ENCODE measurements at places on chromosomes 7 and 10. TPM values are rescaled to one million over a fixed set of nuclear protein-coding genes. Genes with fewer than 3 reads are reported as not detected.
A peak's percentile ranks its signal among the peaks of the same experiment; 100 is the strongest.

LLCFC1 gene
- not detected for total RNA-seq

CDK1 gene
- 421 TPM for total RNA-seq

MRLN gene
- not detected for total RNA-seq

IGFBP1 gene
- 0.69 TPM for total RNA-seq

ELMO1 gene
- total RNA-seq: 27.0 TPM

FOXI2 gene
- not detected for total RNA-seq

- no peaks in the 10 kb centered on the region for H3K27me3 ChIP-seq
- no peak overlapping the region for H3K4me3 ChIP-seq
- no peaks in the 10 kb centered on the region for H3K36me3 ChIP-seq
- no peak overlapping the region for H3K27ac ChIP-seq
- H3K4me1 ChIP-seq: peaks cover 3% of the 10 kb centered on the region
Measured at GRCh38 chr10:62399211-62399610, 25.0 kb downstream of the ZNF365 start.

GRCh38 chr10:58217612-58218011 is 50.1 kb downstream of the IPMK start:
- no peaks in the 10 kb centered on the region for H3K27me3 ChIP-seq
- H3K4me1 ChIP-seq: no peaks in the 10 kb centered on the region
- no peak overlapping the region for H3K27ac ChIP-seq
- no peaks in the 10 kb centered on the region for H3K36me3 ChIP-seq

DNA sequence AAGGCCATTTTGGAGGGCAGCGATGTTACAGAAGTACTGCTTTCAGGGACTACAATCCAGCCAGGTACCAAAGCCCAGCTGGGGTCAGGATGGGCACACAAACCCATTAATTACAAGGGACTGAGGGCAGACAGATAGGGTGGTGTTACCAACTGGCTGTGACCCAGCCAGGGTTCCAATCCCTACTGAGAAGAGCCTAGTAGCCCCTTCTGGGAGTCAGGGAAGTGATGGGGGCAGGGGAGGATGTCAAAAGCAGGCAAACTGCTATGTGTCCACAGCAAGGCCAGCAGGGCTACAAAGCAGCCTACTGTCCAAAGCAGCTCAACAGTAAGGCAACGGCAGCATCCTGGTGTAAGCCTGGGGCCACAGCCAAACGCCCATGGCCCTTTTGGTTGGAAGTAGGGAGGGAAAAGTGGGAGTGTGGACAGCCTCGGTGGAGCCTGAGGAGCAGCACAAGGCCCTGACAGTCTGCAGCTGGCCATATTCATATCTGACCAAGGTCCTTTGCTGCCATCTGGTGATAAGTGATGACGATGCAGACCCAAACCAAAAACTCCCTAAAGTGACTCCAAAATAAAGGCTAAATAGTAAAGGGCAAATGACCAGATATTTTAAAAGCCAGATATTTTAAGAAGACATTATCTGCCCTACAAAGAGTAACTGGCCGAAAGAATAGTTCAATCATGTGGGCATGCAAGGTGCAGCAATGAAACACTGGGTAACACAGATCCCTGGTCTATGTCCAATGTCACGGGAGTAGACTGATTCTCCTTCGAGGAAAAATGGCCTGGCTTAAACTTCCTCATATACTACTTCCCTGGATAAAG is 56.9 kb downstream of the XPNPEP1 start:
- H3K4me1 ChIP-seq: peaks cover 12% of the 10 kb centered on the region
- H3K27ac ChIP-seq: no peak overlapping the region
- H3K36me3 ChIP-seq: peaks cover 7% of the 10 kb centered on the region
- no peak overlapping the region for H3K4me3 ChIP-seq
- DNase-seq: peak; percentile 60

- H3K27me3 ChIP-seq: peaks cover 14% of the 10 kb centered on the region
- peak; percentile 72 for DNase-seq
- no peak overlapping the region for H3K27ac ChIP-seq
- H3K4me3 ChIP-seq: peak overlapping the region; percentile 77
- no peaks in the 10 kb centered on the region for H3K36me3 ChIP-seq
Measured at GRCh38 chr10:102065561-102066398, 631 bp downstream of the HPS6 start.

DNA sequence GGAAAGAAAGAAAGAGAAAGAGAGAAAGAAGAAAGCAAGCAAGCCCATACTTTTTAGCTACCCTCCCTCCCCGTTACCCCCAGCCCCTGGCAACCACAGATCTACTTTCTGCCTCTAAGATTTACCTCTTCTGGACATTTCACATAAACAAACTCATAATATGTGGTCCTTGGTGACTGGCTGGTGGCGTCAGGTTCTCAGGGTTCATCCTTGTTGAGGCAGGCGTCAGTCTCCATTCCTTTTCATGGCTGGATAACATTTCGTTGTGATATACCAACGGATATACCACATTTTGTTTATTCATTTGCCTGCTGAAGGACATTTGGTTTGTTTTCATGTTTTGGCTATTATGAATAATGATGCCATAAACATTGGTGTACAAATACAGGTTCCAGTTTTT is 30.5 kb downstream of the CDH23 start:
- DNase-seq: no peak
- H3K27me3 ChIP-seq: no peaks in the 10 kb centered on the region
- no peak overlapping the region for H3K27ac ChIP-seq

- no peaks in the 10 kb centered on the region for H3K36me3 ChIP-seq
- H3K4me3 ChIP-seq: no peak overlapping the region
- no peaks in the 10 kb centered on the region for H3K4me1 ChIP-seq
- no peak for DNase-seq
- no peak overlapping the region for H3K27ac ChIP-seq
Measured at GRCh38 chr10:87177-88080, 38.3 kb upstream of the TUBB8 start.

DNA sequence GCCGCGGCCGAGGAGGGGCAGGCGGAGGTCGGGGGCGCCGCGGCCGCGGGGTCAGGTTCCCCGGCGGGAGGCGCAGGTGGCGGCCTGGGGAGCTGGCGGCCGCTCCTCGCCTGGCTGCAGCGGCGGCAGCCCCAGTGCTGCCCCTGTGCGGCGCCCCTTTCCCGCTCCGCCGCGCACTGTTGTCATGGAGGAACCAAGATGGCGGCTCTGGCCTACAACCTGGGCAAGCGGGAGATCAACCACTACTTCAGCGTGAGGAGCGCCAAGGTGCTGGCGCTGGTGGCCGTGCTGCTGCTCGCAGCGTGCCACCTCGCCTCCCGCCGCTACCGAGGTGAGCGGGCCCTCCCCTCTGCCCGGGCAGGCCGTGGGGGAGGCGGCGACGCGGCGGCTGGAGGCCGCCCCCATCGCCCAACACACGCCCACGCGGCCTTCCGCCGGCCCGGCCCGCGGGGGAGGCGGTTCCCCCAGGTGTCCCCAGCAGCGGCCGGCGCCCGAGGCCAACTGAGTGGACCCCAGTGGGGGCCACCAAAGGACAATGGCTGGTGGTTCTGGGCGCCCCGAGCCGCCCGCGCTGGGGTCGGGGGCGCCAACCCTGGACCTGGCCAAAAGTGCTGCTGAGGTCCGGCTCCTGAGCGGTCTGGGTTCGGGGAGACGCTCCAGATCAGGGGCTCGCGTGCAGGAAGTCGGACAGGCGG is 425 bp downstream of the CASD1 start:
- peak overlapping the region; percentile 90 for H3K4me3 ChIP-seq
- peak overlapping the region; percentile 88 for H3K27ac ChIP-seq
- H3K4me1 ChIP-seq: peaks cover 45% of the 10 kb centered on the region

DNA sequence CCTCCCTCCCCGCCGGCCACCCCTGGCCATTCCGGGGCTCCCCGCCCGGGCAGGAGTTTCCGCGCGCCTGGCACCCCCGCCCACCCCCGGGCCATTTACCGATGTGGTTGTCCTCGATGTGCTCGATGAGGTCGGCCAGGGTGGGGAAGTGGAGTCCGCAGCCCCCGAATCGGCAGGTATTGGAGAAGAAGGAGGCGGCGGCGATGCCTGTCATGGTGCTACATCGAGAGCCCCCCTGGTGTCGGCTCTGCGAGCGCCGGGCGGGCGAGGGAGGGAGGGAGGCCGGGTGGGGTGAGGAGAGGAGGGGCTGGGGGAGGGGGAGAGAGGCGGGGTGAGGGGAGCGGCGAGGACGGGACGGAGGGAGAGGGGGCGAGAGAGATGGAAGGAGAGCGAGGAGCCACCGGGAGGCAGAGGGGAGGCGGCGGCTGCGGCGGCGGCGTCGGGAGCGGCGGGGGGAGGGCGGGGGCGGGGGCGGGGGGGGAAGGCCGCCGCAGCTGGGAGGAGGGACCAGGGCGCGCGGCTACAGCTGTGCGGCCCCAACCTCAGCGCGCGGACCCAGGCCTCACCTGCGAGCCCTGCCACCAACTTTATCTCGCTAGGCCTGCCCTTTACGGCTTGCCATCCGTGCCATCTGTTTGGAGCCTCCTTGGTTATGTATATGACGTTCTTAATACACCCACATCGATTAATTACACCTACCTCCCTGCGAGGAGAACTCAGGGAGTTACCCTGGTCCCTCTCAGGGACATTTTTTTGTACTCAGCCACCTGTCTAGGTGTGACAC is at the start of gene JAZF1:
TSS of gene JAZF1 (minus strand) at position 432 of the 784 bp plus-strand sequence.
- H3K27me3 ChIP-seq: peaks cover 53% of the 10 kb centered on the region
- H3K4me3 ChIP-seq: peak within 1 kb of the TSS; percentile 78
- no peaks in the 10 kb centered on the region for H3K4me1 ChIP-seq
- DNase-seq: peak; percentile 85
- no peaks in the 10 kb centered on the region for H3K36me3 ChIP-seq

GRCh38 chr10:132458586-132459300 is 61.7 kb downstream of the PWWP2B start:
- no peaks in the 10 kb centered on the region for H3K4me1 ChIP-seq
- no peak overlapping the region for H3K27ac ChIP-seq
- H3K36me3 ChIP-seq: no peaks in the 10 kb centered on the region
- peaks cover 26% of the 10 kb centered on the region for H3K27me3 ChIP-seq

DNA sequence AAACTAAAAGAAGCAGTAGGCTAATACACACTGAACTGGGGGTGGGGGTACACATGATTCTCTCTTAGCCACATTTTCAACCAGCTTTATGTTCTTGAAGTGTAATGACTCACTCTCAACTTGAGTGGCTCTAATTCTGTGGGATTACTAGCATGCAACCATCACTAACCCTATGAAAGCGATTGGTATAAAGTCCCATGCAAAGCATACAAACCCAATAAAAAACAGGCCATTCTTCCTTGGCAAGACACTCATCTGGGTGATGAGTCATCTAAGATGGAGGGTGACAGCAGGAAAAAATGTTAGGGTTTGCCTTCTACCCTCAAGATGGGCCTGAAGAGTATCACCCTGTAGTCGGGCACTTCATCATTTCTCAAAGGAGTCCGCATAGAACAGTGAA is 14.9 kb upstream of the PON3 start:
- DNase-seq: no peak
- H3K27ac ChIP-seq: no peak overlapping the region
- peaks cover 7% of the 10 kb centered on the region for H3K36me3 ChIP-seq
- no peaks in the 10 kb centered on the region for H3K27me3 ChIP-seq
- no peak overlapping the region for H3K4me3 ChIP-seq
- peaks cover 12% of the 10 kb centered on the region for H3K4me1 ChIP-seq

DNA sequence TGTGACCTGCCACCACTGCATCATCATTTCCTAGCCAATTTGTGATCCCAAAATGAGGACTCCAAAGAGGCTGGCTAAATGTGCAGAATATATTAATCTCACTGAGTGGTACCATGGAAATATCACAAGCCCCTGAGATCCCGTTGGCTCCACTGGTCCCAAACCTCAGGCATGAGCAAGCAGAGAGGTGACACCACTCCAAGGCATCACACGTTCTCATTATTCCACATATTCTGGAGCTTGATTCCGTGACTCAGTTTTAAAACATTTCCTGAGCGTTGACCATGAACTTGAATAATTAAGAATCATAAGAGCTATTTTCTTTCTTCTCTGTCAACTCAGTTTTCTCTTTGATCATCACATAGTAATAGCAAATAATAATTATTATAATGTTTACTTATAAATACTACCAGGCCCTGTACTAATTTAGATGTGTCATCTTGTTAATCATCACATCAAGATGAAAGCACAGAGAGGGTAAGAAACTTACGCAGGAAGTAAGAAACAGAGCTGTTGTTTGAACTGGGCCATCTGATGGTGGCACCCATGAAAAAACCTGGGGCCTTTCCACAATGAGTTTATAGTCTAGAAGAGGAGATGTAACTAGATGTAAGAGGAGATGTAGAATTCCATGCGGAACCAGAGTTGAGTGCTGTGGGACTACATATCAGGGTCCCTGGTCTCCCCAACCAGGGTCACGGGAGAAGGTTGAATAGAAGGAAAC is 3.5 kb downstream of the APBB1IP start:
- no peak overlapping the region for H3K27ac ChIP-seq
- DNase-seq: no peak
- H3K36me3 ChIP-seq: no peaks in the 10 kb centered on the region
- H3K27me3 ChIP-seq: peaks cover 39% of the 10 kb centered on the region

DNA sequence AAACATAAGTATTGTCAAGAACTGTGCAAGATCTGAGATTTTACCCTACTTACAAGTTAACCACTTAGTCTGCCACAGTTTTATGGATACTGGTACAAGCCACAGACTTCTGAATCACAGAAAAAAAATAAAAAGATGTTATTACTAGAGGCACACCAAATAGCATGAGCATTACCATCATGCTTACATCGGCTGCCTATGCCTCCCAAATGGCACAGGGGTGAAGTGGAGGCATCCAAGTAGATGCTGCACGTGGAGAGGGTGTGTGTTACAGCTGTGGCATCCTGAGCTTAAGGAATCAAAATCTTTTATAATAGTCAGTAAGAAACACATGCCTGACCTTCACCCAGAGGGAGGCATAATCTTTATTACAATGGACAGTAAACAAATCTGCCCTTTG is 207.8 kb downstream of the TFEC start:
- no peaks in the 10 kb centered on the region for H3K36me3 ChIP-seq
- no peaks in the 10 kb centered on the region for H3K27me3 ChIP-seq
- no peak for DNase-seq

DNA sequence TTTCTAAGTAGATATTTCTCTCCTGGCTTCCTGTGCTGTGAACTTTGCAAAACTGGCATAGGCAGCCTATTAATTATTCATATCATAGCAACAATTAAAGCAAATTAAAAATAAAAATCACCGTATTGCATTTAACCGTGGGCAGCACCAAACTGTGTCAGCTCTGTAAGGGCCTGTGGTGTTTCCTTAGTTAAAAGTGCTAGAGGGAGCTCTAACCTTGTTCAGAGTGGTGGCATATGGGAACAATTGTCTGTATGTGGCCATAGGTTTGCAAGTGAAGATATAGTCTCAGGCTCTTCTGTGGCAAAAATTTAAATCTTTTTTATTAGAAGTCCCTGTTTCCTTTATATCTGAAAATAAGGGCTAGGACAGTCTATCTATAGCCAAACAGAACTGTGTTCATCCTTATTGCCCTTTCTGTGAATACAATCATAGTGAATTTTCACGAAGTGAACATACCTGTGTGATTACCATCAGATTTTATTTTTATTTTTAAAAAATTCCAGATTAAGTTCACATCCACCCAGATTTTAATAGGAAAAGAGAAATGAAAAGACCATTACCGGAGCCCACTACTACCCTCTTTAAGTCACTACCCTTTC is 92.6 kb downstream of the POLL start:
- peak; percentile 36 for DNase-seq
- H3K4me1 ChIP-seq: peaks cover 5% of the 10 kb centered on the region
- H3K4me3 ChIP-seq: no peak overlapping the region
- no peaks in the 10 kb centered on the region for H3K36me3 ChIP-seq
- no peak overlapping the region for H3K27ac ChIP-seq

All from neural progenitor cell (in vitro differentiated cells).